ENCODE measurements at places on chromosomes 12 and 14. TPM values are rescaled to one million over a fixed set of nuclear protein-coding genes. Genes with fewer than 3 reads are reported as not detected.

The CLEC7A gene
- total RNA-seq = 177 TPM

The SMAGP gene
- total RNA-seq = 3.0 TPM

The GPR135 gene
- total RNA-seq = 0.63 TPM

The OR6J1 gene
- total RNA-seq = not detected

The MANSC4 gene
- not detected for total RNA-seq

The ADAMTS20 gene
- total RNA-seq = not detected

The NOVA1 gene
- total RNA-seq = not detected

The TMEM119 gene
- 1.4 TPM for total RNA-seq

The PLEKHD1 gene
- 0.31 TPM for total RNA-seq

The CCDC175 gene
- 0.84 TPM for total RNA-seq

The KLHL33 gene
- 0.10 TPM for total RNA-seq

The ZNF891 gene
- 2.5 TPM for total RNA-seq

The TPH2 gene
- not detected for total RNA-seq

The RERG gene
- total RNA-seq = not detected

The CABP1 gene
- not detected for total RNA-seq

The TAS2R19 gene
- total RNA-seq = 1.8 TPM

The CCDC60 gene
- total RNA-seq = not detected

The NKX2-1 gene
- total RNA-seq = not detected

The PAPLN gene
- 0.31 TPM for total RNA-seq

The POTEM gene
- total RNA-seq = not detected

The MGST1 gene
- 15.6 TPM for total RNA-seq

The RPS6KA5 gene
- total RNA-seq = 12.5 TPM

The PLCZ1 gene
- total RNA-seq = not detected

The P3H3 gene
- total RNA-seq = 2.6 TPM
